Renal pelvis (tissue), 12 donors: ENCODE measurements at places on chromosomes 2 and 18.

DNA sequence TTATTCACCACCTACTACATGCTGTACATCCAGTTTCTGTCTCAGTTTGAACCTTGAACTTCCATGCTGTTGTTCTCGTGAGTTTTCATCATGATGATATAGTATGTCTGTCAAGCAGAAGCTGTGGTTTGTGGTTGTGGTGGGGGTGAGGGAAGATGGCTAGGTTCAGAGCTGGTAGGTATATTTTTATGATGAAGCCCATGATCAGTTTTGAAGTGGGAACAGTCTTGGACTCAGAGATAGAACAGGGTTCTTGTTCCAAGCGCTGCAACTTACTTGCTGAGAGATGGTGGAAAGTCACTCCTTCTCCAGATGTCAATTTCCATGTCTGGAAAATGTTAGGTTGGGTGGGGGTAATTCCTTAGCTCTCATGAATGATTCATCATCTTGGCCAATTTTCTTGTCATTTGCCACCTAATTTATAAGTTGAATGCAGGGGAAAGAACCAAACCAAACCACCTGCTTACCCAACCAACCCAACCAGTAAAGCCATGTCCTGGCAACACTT, 21.6 kb downstream of the PMAIP1 start:
- DNase-seq = no peak

DNA sequence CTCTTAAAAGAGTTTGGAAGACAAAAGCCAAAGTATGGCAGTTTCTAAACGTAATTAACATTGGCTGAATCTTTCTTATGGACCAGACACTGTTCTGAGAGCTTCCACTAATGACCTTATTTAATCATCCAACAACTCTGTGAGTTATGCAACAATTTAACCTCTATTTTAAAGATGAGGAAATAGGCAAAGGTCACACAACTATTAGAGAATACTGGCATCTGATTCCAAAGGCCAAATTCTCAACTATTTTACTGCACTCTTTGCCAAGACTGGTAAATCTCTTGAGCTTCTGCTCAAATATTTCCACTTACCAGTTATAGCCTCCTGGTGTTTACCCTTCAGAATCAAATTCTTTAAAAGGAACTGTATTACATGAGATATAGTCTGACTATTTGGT, 42.1 kb upstream of the ERMN start:
- DNase-seq = no peak

DNA sequence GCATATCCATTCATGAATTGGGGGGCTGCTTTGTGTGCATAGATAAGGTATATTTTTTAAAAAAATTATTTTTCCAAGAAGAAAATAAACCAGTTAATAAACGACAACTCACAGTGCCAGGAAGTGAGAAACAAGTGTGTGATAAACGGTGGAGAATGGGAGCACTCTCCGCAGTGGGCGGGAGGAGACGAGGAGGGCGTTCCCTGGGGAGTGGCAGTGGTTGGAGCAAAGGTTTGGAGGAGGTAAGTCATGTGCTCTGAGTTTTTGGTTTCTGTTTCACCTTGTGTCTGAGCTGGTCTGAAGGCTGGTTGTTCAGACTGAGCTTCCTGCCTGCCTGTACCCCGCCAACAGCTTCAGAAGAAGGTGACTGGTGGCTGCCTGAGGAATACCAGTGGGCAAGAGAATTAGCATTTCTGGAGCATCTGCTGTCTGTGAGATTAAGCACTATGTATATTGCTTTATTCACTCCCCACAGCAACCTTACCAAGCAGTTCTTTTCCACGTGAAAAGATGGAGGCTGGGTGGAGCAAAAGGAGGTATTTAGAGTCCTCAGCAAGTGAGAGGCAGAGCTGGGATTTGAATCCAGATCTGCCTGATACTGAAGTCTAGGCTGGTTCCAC, 27.0 kb upstream of the CASP8 start:
- no peak for DNase-seq

DNA sequence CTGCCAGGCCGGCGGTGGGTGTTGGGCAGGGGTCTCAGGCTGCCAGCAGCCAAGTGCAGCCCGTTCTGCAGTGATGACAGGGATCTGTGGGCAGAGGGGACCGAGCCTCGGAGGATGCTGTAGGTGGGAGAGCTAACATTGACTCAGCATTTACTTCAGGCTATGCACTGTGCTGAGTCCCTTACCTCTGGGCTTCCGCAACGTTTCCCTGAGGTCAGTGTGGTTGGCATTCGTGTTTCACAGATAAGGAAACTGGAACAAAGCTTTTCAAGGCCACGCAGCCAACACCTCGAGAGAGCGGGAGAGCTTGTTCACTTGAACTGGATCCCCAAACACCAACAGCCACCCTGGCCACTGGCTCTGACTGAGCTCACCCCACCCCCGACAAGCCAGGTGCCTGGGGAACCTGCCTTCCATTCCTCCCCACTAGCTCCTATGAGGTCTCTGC, 839 bp upstream of the GPR148 start:
- DNase-seq = no peak
